Right lung (tissue), 10 donors: ENCODE measurements at places on chromosomes 4 and X. TPM values are rescaled to one million over a fixed set of nuclear protein-coding genes. Genes with fewer than 3 reads are reported as not detected.

DNA sequence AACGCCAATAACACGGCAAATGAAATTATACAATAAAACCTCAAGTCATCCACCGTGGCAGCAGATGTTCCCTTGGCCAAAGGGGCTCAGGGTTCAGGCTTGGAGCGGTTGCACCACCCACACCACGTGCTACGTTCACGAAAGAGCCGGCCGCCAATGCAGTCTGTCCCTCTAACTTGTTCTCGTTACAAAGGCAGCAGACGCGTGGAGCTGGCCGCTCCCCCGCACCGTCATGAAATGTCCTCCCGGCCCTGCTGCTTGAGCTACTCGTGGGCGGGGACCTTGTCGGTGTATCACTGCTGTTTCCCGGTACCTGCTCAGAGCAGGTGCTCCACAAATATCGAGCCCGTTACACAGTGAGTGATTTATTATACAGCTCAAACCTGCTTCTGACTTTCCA, 36.4 kb upstream of the MAN2B2 start:
- no peak for DNase-seq

- no peak for DNase-seq
Measured at GRCh38 chr4:112523008-112523721, 7.2 kb upstream of the NEUROG2 start.

- no peak for DNase-seq
Measured at GRCh38 chr4:17491196-17491595, 20.7 kb downstream of the QDPR start.

- DNase-seq = no peak
Measured at GRCh38 chr4:57073559-57073958, 36.6 kb downstream of the IGFBP7 start.

DNA sequence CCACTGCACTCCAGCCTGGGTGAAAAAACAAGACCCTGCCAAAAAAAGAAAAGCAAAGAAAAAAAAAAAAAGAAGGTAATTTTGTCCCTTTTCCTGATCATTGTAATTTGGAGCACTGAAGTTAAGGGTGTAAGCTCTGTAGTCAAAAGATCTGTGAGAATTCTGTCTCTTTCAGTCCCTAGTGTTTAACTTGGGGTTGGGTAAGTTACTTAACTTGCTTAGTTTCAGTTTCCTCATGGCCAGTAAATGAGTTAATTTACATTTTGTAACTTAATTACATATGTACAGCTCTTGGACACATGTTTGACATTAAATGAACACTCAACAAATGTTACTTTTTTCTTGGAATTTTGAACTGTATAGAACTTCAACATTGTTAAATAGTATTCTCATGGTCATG, 10.9 kb upstream of the UBE2K start:
- no peak for DNase-seq

DNA sequence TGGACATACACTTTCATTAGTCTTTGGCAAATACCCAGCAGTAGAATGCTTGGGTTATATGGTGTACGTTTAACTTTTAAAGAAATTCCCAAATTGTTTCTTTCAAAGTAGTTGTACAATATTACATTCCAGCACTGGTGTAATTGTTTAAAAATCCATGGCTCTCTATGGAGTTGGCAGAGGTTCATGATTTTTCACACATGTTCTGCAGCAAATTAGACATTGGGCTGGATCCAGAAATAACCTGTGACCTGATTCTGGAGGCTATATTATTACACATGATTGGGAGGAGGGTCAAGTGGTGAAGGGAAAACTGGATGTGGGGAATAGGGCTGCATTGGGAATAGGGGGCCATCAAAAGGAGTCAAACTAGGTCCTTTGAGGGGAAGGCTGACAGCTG, 41.9 kb downstream of the MAMLD1 start:
- no peak for DNase-seq

DNA sequence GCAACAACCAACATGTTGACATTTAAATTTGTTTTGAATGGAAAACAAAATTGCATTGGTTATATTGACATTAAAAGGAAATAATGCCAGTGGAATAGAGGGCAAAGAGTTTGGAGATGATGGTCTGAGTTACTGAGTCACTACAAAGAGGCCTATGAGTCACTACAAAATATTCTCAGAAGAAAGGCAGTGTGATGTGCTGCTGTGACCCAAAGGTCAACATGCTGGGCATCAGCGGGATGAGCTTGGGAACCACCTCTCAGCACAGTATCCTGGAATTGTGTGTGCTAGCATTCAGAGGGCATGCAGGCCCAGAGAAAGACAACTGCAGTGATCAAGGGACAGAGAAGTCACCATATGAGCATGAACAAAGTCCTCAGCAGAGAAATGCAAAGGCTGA, 2.8 kb downstream of the CMC4 start:
- no peak for DNase-seq

GRCh38 chr4:180770265-180770664, 1472.9 kb upstream of the TENM3 start:
- DNase-seq = no peak

GRCh38 chrX:3589474-3589873, 124.0 kb downstream of the PRKX start:
- no peak for DNase-seq

DNA sequence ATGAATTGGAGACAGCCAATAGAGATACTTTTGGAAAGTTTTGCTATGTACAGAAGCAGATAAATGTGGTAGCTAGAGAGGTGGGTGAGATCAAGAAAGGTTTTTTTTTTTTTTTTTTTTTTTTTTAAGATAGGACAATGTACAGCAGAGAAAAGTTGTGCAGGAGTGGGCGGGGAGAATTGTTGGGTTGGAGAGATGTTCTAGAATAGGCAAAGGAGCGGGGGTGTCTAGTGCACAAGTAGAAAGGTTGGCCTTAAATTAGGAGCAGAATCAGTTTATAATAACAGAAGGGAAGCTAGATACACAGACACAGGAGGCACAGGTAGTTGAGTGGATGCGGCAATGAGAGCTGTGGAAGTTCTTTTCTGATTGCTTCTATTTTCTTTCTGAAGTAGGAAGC, 66.2 kb upstream of the PGK1 start:
- DNase-seq = no peak

DNA sequence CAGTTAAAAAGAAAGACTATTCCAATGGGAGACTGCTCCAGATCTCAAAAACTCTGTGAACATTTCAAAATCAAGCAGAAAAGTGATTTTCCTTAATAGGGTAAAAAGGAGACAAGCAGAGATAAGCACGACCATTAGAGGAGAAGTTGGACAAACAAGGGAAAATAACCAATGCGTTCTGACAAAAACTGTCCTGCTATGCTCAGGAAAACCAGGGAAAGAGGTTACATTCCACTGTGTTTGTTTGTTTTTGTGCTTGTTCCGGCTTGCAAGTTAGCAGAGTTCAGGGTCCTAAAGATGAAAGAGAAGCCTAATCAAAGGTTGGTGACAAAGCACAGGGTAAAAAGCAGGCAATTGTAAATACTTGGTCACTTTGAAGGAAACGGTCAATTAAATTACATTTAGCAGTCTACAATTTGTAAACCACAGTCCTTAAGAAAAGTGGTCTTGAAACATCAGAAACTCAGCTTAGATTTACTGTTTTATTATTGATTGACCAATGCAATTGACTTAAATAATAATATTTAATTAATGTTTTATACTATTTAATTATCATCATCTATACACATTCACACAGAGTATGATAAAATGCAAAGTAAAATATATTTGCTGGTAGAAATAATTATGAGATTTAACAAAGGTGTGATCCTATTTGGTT, 186.2 kb upstream of the CPXCR1 start:
- DNase-seq = no peak

- no peak for DNase-seq
Measured at GRCh38 chrX:73076838-73077237, 2.5 kb downstream of the PABPC1L2A start.

- no peak for DNase-seq
Measured at GRCh38 chr4:47065051-47065481, 33.7 kb downstream of the GABRB1 start.

DNA sequence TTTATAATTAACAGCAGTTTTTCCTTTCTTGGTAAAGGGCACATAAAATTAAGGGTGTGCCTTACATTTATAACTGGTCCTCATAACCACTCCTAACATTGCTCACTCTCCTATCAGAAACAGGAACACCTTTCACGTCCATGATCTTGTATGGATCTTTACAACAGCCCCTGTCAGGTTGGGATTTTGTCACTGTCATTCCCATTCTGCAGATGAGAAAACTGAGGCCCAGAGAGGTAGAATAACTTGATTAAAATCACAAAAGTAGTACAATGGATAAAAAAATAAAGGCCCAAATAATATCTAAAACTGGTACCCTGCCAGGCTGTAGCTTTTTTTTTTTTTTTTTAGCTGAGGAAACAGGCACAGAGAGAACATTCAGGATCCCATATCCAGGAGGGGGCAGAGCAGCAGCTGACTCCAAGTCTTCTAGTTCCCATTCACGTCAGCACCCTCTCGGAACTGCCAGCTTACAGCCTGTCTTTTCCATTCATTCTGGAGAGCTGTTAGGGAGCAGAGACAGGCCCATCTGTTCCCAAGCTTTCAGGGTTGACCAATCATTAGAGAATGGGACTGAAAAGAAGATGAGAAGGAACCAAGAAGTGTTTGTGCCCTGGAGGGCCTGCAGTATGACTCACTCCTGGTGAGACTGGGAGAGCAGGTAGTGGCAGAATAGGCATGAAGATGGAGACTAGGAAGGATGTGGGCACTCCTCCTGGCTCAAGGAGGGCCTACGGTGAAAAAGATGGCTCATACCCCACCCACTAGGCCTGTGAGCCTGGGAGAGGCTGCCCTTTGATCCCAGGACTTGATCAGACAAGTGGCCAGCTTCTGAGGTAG, 7.3 kb downstream of the SUV39H1 start:
- no peak for DNase-seq

DNA sequence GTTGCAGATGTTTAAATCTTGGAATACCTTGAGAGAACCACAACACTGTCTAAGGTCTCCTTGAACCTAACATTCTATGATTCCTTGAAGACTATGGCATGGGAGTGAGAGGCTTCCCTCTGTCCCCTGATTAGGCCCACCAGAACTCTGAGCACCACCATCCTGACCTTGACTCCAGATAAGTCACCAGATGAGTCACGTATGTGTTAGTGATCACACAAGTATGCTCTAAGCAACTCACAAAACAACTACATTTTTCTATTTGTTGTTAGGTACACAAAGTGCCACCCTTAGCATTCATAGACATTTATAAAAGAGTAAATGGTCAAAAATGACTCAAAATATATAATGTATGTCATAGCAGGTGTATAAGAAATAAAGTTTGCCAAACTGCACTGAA, 252.9 kb upstream of the CXXC4 start:
- no peak for DNase-seq

GRCh38 chr4:141645611-141646340, 9.4 kb downstream of the IL15 start:
- DNase-seq = no peak

- DNase-seq = no peak
Measured at GRCh38 chr4:87055311-87055710, 120.5 kb downstream of the AFF1 start.

DNA sequence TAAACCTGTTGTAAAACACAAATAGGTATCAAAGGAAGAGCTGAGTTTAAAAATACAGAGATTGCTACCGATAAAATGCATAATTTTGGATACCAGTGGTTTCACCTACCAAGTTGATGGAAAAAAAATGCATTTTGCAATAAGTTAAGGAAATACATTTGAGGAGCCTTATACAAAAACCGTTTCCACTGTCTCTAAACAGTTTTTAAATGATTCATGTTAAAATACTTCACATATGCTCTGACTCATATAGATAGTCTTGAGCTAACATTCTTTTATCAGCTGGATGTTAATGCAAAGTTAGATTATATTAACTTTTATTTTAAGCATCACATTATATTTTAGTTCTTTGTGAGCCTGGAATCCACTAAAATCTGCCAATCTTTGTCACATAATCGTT, 50.6 kb upstream of the ANKRD17 start:
- no peak for DNase-seq

DNA sequence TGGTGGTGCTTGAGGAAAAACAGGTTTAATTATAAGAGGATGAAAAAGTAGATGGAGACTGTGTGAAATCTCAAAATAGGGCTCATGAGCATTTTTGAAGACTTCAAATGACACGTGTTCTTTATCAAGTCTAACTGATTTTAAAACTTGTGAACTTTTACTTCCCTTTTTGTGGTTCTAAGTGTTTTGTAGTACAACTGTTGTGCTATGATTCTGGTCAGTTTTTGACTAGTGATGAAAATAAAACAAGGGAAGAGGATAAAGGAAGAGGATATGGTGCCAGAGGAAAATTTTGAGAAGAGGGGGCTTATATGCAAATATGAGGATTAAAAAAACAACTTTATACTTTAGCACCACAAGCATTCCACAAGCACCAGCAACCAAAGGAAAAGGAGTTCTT, 644.0 kb downstream of the RPA4 start:
- DNase-seq = no peak

CCNQ gene
- 12.6 TPM for polyA plus RNA-seq

TCEAL5 gene
- polyA plus RNA-seq = 2.6 TPM

SLC7A11 gene
- 0.78 TPM for polyA plus RNA-seq

TCEAL2 gene
- polyA plus RNA-seq = 2.0 TPM

PWWP3B gene
- polyA plus RNA-seq = 2.6 TPM

CPE gene
- 194 TPM for polyA plus RNA-seq

P2RY4 gene
- polyA plus RNA-seq = 0.36 TPM

ZIC3 gene
- not detected for polyA plus RNA-seq

ENOX2 gene
- 7.6 TPM for polyA plus RNA-seq

SSX1 gene
- polyA plus RNA-seq = not detected
